ENCODE measurements at places on chromosomes 6 and 20.

DNA sequence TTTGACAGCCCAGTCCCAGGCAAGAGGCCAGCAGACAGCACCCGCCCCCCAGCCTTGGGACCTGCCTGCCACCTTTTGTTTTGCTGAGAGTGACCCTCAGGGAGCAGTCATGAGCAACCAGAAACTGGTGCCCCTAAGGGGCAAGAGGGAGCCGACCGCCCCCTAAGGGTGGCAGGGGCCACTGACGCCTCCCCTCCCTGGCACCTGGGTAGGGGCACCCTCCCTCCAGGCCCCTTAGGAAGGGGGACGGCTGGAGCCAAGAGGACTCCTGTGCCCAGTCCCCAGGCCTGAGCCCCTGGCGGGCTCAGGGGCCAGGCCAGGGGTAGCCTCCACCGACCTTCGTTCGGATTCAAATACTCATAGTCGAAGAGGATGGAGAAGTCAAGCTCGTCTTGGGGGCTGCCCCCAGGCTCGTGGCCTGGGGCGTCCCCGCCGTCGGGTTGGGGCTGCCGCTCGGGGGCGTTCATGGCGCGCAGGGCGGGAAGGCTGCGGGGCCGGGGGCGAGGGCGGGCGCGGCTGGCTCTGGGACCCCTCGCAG, 417 bp downstream of the NFATC2 start:
- DNase-seq: peak; percentile 56

DNA sequence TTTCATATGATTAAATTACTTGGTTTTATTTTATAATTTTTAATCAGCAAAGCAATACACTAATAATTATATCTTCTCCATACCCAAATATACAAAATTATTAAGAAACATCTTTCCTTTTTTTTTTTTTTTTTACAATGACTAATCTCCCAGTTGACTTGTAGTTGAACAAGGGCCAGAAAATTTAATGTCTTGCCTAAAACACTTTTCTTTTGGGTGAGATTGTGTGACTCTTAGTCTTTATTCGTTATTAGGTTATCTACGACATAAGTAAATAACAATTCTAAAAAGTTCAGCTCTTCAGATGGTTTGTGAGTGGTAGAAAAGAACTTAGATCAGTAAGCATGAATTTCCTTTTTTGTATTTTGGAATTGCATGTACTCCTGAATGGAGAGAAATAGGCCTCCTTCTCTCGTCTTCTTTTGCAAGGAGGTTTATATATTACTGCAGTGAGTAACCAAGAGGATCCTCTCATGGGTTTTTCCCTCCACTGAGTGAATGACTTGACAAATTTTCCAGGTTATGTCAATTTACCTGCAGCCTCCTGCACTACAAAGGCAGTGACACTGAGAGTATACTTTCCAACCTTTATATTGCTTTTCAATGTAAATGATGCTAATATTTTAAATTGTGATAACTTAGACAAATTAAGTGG, 364.5 kb upstream of the CITED2 start:
- no peak for DNase-seq

DNA sequence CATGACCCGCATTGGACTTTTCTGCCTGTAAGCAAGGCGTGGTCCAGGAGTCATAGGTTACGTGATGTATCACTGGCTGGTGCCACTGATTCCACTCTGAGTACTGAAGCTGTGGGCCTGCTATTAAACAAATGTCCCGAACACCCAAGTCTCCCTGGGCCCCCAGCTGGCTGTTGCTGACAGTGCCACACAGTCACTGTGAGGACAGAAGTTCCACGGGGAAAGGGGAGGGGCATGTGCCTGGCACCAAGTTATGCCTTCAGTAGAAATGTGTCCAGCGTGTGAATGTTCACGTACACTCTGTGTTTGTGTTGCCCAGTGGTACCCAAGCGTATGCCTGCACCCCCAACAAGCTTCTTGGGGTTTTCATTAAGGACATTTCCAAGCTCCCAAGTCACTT, 171.4 kb upstream of the QKI start:
- DNase-seq: no peak

DNA sequence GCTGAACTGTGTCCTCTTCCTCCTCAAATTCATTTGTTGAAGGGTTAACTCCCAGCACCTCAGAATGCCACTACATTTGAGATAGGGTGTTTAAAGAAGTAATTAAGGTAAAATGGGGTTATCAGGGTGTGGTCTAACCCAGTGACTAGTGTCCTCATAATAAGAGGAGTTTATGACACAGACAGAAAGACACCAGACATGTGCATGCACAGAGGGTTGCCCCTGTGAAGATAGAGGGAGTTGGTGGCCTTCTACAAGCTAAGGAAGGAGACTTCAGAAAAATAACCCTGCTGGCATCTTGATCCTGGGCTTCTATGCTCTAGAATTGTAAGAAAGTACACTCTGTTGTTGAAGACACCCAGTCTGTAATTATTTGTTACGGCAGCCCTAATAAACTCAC, 24.9 kb upstream of the EDN1 start:
- no peak for DNase-seq

DNA sequence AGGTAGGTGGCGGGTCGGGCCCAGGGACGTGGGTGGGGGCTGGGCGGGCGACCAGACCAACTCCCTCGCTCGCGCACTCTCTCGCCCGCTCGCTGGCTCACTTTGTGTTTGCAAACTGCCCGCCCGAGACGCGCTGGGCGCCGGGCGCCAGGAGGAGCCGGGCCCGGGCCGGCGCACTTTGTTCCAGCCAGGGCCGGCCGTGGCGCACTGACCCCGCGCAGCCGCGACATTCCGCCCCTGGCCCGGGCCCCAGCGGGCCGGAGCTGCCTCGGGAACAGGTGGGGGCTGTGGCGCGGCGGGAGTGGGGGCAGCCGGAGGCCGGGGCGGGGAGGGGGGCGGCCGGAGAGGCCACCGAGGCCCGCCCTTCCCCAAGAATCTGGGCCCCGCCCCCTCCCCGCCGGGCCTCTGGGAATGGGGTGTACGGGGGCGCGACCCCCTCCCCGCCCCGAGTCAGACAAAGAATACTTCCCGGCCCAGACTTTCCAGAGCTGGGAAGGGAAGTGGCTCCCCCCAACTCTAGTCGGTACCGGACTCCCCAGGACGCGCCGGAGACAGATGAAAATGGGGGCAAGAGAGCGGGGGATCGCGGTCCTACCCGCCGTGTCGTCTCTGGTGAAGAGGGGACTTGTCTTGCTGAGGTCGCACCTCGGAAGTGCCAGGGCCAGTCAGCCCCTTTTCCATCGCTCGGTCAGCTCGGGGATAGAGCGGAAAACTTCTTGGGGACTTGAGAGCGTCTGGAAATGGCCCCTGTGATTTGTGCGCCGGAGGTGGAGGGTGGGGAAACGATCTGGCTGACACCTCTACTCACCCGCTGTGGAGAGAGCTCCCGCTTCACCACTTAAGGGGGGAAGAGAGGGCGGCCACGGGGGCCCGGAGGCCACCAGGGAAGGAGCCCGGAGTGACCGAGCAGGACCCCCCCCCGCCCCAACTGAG, 951 bp downstream of the FOXP4 start:
- DNase-seq: no peak

DNA sequence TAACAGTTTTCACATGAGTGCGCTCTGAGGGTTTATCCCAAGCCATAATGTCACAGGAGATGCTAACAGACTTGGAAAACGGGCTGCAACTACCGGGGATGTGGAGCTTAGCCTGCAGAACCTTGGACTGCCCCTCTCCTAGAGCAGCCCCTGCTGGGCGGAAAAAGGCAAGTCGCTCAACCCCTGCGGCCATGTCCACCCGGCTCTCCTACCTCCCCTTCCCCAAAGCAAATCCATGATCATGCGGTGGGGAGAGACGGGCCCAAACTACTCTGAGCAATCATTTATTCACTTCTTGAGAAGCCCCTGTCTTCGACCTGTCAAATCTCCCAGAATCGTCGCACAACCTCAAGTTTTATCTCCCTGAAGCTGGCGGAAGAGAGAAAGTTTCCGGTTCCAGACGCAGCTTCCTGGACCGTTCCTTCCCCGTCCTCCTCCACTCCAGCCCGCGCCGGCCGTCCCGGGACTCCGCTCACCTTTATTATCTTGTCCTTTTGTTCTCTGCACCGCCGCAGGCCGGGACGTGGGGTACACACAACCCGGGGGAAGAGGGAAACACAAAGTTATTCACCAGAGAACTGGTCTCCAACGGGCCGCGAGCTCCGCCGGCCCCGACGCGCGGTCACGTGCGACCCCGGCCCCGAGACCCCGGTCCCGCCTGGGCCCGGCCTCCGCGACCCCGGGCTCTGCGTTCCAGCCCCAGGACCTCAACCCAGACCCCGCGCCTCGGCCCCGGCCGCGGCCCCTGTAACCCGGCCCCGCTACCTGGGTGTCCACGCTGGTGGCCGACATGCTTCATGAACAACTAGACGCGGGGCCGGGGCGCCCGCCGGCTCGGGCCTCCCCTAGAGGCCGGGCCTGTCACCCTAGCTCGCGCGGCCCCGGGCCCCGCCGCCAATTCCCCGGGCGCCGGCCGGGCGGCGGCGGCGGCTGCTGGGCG, 560 bp downstream of the YTHDF1 start:
- DNase-seq: no peak

DNA sequence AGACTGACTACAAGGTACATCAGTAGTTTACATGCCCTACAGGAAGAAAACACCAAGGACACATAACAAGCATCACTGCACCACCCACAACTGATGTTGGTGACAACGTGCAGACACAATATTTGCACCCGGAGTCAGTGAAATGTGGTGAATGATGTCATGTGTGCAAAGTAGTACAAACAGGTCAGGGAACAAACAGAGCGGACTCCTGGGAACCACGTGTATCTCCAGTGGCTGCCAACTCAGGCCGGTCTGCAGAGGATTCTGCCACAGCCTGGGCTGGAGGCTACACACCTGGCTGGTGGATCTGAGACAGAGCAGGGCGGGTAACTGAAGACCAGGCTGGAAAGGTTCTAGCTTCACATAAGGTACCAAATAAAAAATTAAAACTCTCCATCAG, 28.2 kb upstream of the RPS6KA2 start:
- no peak for DNase-seq

- peak; percentile 80 for DNase-seq
Measured at GRCh38 chr20:63520504-63520933, at the start of gene PPDPF. PPDPF (plus strand) TSS chr20:63520765; CDS start chr20:63521309, 544 bp downstream.

DNA sequence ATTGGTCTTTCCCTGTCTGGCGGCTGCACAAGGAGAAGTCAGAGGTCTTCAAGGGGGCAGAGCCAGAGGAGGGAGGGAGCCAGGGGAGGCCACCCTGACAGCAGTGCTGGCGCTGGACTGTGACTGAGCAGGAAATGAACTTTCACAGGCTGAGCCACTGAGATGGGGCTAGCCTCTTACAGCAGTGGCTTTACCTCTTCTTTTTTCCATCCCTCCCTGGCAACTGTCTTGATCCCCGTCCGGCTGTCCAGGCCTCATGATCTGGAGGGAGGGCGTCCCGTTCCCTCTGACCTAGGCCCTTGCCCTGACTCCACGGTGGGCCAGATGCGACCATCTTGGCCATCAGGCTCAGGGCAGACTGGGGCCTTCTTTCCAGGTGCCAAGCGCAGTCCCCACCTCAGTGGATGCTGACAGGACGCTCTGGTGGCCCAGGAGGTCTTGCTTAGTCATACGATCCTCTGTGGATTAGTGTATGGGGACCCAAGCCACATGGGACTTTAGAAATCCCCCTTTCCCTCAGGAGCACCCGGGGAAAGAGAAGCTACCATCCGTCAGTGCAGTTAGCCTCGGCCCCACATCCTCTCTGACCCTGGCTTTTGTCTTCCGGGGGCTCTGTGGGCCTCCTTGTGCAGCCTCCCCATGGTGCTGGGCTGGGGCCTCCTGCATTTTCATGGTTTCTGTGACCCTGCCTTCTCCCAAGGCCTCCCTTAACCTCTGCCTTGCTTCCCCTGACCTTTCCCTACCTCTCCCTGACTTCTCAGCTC, 57.4 kb upstream of the CCDC167 start:
- no peak for DNase-seq

GRCh38 chr20:53623134-53623453, 29.5 kb upstream of the ZNF217 start:
- DNase-seq: no peak

DNA sequence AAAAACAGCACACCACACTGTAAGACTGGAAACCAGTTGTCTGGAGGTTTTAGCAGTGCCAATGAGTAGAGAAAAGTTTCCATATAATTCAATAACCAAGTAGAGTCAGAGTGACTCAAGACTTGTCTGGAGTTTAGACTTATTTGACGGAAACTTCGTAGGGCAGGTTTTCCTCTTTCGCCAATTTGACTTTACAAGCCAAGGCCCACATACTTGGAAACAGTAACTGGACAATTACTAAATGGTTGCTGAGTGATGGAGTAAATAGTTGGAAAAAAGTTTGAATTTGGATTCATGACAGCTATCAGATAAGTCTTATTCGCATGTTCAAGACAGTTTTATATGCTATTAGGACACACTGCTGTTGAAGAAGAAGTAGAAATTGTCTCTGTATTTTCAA, 48.1 kb upstream of the CTAGE9 start:
- no peak for DNase-seq
